Activated T-helper 1 cell treated with anti-CD3 and anti-CD28 coated beads, Interleukin-12 subunit alpha, Interleukin-12 subunit beta, Interleukin-2, Interleukin-4 antibody, amounts not matched to agents 30 ng/mL and 10 ng/mL and 1 ng/mL, durations not matched to agents 14 hours and 24 hours and 36 hours (primary cell): ENCODE measurements at places on chromosomes 2 and 18. TPM values are rescaled to one million over a fixed set of nuclear protein-coding genes. Genes with fewer than 3 reads are reported as not detected.
A peak's percentile ranks its signal among the peaks of the same experiment; 100 is the strongest.

GRCh38 chr2:218733171-218734021 is 22.8 kb downstream of the TTLL4 start:
- DNase-seq: peak; percentile 44

GRCh38 chr2:167177196-167177595 is 288.9 kb downstream of the XIRP2 start:
- no peak for DNase-seq

DNA sequence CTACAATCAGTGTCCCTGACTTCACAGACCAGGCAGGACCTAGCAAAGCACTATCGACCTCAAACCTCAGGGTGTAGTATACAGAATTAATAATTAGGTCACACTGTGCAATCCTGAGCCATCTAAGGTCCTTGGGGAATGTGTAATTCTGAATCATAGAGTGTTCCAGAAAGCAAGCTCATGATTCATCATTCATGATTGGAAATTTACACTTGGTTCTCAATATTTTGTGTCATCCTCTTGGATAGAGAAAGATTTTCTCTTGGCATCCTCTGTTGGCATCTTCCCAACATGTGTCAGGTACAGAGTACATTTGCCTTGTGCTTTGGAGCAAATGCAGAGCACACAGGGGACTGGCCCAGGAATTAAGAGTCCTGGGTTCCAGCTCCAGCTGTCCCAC is 245.0 kb upstream of the NT5C1B start:
- DNase-seq: no peak

GRCh38 chr18:59597049-59597448 is 100.2 kb downstream of the CCBE1 start:
- DNase-seq: no peak

DNA sequence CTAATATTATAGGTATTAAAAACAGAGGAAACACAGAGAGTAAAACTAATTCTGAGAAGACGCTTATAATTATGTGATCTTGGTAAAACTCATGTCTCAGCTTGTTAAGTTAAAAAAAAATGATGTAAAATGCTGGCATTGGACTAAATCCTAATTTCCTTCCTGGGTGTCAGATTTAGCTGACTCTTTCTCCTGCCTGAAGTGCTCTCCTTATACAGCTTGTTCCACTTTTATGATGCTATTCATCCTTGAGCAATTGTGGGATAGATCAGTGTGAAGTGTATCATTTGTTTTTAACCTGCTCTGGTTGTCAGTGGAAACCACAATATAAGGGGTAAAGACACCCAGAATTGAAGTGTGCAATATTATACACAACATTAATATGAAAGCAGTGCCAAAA is 84.9 kb downstream of the EFEMP1 start:
- no peak for DNase-seq

DNA sequence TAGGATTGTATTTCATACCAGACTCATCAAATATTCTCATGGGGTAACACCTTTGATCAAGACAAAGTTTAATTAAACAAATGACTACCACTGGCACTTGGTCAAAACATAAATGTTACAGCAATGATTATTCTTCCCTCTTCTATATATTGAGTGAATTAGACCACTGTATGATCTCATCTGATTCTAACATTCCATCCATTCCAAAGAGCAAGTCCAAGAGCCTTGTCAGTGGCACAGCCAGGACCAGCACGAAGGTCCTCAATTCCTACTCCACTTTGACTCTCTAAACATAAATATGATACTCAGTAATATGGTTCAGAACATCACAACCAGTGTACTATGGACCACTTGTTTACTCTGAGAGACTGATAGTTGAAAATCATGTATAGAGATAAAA is 86.4 kb downstream of the AP1S3 start:
- DNase-seq: no peak

DNA sequence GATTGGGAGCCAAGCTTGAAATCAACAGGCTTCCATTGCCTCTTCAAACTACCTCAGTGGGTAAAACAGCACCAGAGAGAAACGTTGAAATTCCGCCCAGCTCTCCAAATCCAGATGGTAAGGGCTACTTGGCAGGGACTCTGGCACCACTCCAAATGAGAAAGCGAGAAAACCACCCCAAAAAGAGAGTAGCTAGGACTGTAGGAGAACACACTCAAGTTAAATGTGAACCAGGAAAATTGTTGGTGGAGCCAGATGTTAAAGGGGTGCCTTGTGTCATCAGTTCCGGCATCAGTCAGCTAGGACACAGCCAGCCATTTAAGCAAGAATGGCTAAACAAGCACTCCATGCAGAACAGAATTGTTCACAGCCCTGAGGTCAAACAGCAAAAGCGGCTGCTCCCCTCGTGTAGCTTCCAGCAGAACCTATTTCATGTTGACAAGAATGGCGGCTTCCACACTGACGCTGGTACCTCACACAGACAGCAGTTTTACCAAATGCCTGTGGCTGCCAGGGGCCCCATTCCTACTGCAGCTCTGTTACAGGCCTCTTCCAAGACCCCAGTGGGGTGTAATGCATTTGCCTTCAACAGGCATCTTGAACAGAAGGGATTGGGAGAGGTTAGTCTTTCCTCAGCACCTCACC is 167.3 kb downstream of the ASXL3 start:
- DNase-seq: no peak

DNA sequence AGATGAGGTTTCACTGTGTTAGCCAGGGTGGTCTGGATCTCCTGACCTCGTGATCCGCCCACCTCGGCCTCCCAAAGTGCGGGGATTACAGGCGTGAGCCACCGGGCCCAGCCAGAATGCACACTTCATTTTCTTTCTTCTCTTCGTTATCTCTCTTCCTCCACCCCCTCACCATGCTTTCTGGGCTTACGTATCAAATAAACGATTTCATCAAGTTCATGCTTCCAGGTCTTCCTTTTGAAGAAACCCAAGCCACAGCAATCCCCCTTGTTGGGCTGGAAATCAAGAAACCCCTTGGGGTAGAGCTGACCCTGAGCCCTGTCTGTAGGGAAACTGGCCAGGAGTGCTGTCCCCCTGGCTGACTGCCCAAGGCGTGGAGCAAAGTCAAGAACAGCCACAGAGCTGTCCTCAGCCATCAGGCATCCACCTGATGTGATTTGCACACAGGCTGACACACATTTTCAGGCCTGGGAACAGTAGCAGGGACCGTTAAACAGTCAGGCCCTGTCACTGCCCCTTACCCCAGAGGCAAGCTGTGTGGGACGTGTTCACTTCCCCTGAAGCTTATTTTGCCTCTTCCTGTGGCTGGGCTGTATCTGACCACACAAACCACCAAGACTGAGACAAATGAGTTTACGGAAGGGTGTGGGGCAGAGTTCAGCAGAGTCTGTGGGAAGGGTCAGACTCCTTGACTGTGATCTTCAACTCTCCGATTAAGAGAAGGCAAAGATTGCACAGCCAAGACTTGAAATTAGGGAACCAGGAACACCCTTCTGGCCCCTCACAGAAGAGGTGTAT is 15.1 kb upstream of the NMUR1 start:
- DNase-seq: peak; percentile 76

GRCh38 chr18:63676526-63677323 is 15.0 kb upstream of the SERPINB3 start:
- no peak for DNase-seq

GRCh38 chr2:95301876-95302641 is 4.9 kb downstream of the KCNIP3 start:
- DNase-seq: no peak

DNA sequence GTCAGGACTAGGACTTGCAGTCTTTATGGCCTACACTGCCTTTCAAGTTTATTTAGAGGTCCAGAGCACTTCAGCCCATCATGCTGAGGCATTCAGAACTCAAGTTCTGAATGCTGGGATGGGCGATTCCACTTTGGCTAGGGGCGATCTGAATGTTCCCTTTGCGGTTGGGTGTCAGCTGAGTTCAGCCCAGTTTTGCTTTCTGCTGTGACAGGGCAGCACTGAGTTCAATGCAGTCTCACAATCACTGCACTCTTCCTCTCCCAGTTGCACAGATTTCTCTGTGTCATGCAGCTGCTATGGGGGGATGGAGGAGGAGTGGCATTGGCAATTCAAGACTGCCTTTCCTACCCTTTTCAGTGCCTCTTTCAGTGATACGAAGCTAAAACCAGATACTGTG is 1232.0 kb upstream of the FAM98A start:
- DNase-seq: no peak

DNA sequence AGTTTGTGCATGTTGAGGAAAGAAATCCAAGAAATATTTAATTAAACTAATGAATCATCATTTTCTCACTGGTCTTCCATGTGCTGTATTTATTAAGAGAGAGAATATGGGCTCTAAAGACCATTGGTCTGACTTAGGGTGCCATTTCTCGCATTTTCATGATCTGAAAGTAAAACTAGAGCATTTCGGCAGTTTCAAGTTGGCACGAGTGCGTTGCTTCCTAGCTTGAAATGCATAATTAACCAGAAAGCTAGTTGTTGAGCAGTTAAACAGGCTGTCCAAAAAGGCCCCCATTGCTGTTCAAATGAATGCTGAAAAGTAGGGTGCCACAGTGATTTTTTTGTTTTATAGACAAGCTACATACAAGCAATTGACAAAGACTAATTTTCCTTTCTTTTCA is 47.4 kb downstream of the SLC8A1 start:
- DNase-seq: no peak

- DNase-seq: no peak
Measured at GRCh38 chr2:57965961-57966360, 80.6 kb upstream of the VRK2 start.

DNA sequence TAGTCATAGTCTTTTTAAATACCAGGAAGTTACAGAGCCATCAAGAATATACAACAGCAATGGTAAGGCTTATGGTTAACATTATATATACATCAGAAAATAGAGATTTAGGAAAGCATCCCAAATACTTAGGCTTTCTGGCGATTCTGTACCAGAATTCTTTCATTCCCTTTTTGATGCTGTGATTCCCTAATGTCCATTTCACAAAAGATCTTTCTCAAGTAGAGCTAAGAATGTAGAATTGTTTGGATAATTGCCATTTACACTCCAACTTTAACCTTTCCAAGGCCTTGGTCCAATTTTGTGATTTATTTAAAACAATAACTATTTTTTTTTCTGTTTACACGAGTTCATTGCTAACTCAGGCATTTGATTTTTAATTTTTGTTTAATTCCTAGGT is 422.2 kb downstream of the MTX2 start:
- no peak for DNase-seq

DNA sequence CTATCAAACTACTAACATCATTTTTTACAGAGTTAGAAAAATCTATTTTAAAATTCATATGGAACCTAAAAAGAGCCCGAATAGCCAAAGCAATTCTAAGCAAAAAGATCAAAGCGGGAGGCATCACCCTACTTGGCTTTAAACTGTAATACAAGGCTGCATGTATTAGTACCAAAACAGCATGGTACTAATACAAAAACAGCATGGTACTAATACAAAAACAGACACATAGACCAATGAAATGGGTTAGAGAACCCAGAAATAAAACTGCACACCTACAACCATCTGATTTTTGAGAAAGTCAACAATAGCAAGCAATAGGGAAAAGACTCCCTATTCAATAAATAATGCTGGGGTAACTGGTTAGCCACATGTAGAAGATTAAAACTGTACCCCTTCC is 640.7 kb downstream of the IRS1 start:
- DNase-seq: no peak

The GRB14 gene
- not detected in 2 replicates for total RNA-seq

DNA sequence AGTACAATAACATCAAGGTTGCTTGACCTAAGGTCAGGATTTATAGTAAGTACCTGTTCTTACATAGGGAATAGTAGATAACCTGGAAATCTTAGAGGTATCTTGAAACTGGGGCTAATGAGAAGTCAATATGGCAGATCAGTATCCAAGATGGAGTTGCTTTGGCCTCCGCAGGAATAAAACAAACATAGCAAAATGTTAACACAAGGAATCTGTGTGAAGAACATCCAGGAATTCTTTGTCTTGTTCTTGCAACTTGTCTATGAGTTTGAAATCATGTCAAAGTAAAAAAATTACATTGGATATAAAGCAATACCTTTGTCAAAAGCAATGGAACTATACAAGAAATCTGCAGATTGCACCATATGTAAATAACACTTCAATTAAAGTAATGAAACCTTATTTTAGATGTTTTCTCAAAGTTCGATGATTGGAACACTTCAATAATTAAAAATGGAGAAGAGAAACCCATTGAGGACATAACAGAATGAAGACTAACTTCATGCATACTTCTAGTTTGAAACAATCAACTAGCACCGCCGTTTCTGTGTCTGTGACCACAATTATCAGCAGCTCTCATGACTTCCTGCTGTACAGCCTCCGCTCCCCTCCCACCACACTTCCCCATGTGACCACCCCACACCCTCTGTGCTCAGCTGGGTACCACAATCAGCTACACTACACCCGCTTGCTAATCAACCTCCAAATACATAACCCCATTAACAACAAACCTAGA is 27.6 kb downstream of the C2orf76 start:
- DNase-seq: no peak

GRCh38 chr2:176668912-176669311 is 399.7 kb downstream of the MTX2 start:
- DNase-seq: no peak

DNA sequence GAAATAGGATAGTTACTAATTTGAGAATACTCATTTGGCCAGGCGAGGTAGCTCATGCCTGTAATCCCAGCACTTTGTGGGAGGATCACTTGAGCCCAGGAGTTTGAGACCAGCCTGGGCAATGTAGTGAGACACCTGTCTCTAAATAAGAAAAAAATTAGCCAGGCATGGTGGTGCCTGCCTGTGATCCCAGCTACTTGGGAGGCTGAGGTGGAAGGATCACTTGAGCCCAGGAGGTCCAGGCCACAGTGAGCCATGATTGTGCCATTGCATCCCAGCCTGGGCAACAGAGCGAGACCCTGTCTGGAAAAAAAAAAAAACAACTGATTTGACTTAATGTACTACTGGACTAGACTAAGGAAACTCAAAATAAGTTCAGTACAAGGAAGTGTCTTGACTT is 32.7 kb upstream of the ZNF638 start:
- no peak for DNase-seq

GRCh38 chr18:7139409-7139808 is 21.8 kb upstream of the LAMA1 start:
- no peak for DNase-seq

DNA sequence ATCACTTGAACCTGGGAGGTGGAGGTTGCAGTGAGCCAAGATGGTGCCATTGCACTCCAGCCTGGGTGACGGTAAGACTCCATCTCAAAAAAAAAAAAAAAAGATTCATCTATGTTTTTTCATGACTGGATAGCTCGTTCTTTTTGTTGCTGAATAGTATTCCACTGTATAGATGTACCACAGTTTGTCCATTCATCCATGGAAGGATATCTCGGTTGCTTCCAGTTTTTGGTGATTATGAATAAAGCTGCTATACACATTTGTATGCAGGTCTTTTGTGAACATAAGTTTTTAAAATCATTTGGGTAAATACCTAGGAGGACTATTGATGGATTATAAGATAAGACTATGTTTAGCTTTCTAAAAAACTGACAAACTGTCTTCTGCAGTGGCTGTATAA is 90.8 kb downstream of the ACOXL start:
- DNase-seq: no peak
